ENCODE measurements at places on chromosomes 6 and 20.

DNA sequence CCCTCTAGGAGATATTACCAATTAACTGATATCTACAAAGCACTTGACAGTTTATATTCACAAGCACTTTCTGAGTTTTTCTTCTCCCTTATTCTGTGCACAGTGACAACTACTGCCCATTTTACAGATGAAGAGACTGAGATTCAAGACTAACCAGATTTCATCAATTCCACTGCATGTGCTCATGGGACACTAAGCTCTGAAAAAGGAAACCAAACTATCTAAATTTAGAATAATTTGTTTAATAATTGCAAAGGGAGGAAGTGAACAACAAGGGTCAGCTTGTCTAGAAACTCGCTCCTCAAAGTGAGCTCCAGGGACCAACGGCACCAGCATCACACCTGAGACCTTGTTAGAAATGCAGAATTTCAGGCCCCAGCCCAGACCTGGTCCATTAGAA, 50.8 kb upstream of the MYLIP start:
- DNase-seq = no peak

DNA sequence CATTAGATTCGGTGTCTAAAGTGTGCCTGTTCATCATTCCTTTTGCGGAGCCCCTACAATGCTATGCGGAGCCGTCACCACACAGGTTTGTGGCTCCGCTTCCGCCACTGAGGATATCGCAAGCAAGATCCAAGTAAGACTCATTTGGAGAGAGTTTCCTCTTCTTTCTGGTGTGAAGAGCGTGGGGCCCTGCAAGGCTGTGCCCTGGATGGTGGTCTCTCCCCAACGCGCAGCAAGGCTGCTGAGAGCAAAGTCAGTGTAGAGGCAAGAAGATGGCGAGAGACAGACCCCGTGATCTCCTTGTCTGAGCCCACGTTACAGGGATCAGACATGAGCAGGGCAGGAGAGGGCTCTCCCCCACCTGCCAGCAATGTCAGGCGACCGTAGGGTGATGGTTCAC, 96.3 kb upstream of the AFDN start:
- no peak for DNase-seq

- DNase-seq = no peak
Measured at GRCh38 chr20:50198716-50199115, 8.1 kb downstream of the CEBPB start.

GRCh38 chr6:142395768-142396231, 94.0 kb downstream of the ADGRG6 start:
- DNase-seq = no peak

DNA sequence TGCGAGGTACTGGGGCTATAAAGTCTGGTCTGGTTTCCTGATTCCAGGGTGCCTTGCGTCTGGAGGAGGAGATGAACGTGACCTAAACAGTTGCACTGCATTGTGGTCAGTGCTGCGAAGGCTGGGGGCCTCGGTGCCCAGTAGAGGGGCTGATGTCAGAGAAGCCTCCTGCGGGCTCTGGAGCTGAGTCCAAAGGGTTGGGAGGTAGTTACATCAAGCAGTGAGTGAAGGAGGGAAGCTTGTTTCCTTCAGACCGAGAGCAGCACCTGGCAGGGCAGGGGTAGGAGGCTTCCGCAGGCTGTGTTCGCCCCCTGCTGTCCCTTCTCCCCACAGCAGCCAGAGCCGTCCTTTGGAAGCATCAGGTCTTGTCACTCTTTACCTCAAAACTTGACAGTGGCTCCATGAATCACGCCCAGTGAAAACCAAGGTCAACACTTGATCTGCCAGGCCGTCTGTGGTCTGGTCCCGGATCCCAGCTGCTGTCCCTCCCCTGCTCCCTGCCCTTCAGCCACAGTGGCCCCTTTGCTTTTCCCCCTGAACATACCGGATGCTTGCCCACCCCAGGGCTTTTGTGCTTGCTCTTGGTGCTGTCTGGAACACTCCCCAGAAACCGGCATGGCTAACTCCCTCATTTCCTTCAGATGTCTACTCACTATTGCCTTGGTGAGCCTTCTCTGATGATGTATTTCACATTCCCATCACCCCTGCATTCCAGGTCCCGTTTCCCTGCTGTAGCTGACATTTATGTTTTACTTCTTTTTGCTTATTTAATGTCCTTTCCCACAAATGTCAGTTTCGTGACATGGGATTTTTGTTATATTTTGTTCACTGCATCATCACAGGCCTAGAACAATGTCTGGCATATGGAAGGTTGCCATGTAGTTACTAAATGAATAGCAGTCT, 7.0 kb downstream of the DYNLRB1 start:
- DNase-seq = peak; percentile 12

DNA sequence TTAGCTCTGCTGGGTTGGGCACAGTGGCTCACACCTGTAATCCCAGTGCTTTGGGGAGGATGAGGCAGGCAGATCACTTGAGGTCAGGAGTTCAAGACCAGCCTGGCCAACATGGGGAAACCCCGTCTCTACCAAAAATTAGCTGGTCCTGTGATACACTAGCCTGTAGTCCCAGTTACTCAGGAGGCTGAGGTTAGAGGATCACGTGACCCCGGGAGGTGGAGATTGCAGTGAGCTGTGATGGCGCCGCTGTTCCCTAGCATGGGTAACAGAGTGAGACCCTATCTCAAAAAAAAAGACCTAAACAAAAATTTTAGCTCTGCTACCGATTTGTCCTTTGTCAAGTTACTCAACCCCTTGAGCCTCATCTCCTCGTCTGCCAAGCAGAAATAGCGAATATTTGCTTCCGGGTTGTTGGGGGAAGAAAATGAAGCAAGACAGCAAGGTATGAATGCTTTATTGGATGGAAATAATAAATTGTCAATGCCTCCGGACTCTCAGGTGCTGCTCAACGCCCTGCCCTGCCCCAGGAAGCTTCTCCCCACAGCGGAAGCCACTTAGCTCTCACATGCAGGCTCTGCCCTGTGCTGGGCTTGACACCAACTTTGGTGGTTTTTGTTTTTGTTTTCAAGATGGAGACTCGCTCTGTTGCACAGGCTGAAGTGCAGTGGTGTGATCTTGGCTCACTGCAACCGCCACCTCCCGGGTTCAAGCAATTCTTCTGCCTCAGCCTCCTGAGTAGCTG, 24.9 kb upstream of the ITCH start:
- no peak for DNase-seq

DNA sequence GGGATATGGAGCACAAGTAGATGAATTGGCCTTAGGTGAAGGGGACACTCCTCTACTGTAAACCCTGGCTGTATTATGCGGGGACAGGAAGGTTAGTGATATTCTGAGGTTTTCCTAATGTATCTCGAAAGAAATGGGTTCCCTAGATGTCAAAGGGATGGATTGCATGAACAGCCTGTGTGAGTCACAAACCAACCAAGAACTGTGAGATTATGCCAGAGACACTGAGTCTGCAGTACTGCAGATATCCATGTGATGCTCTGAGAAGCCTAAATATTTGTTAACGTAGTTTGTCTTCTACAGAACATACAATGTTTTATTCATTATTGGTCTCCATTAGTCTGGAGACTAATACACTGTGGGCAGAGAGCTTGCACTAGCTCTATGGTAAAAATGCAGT, 182.2 kb downstream of the AKAP7 start:
- DNase-seq = no peak

- DNase-seq = no peak
Measured at GRCh38 chr6:148874698-148875293, 128.0 kb downstream of the UST start.

DNA sequence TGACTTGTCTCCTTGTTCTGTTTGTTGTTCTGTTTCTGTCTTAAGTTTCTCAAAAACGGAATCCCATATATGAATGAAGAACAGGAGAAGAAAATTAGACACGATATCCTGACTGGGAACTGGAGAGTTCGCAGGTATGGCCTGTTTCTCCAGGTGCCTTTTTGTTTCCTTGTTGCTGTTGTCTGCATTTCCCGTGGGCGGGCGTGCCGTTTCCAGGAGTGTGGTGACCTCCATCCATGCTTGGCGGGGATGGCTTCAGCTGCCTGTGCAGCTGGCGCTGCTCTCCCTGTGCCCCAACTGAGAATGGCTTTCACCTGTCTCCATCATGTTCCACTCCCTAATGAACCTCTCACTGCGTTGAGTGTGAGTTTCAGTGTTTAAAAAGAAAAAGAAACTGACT, 4.4 kb downstream of the PNLDC1 start:
- no peak for DNase-seq

- DNase-seq = no peak
Measured at GRCh38 chr6:37535759-37536490, 36.2 kb upstream of the CCDC167 start.

GRCh38 chr20:62321521-62321948, 18.7 kb downstream of the ADRM1 start:
- DNase-seq = no peak

GRCh38 chr6:25411316-25411950, 132.3 kb downstream of the CARMIL1 start:
- no peak for DNase-seq

GRCh38 chr6:39887692-39888450, 46.4 kb downstream of the MOCS1 start:
- DNase-seq = no peak

GRCh38 chr6:13480631-13481501, 6.5 kb downstream of the GFOD1 start:
- no peak for DNase-seq

- no peak for DNase-seq
Measured at GRCh38 chr6:39050453-39051112, 2.0 kb downstream of the GLP1R start.

DNA sequence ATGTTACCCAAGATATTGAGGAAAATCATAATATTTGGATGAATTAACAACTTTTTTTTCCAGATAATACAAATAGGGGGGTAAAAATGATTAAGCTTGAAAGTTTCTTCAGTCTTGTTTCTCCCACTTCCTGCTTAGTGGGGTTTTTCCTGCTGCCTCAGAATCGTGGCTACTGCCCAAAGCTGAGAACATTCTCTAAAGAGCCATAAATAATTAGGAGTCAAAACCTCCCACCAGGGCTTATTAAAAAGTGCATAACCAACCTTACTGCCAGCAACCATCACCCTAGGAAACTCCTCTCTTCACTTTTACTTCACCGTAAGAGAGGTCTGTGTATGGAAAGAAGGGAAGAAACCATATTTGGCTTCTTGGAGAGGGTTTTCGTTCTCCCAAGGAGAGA, 9.0 kb upstream of the LCA5 start:
- DNase-seq = no peak

GRCh38 chr6:52389626-52390360, 27.8 kb downstream of the PAQR8 start:
- peak; percentile 34 for DNase-seq

DNA sequence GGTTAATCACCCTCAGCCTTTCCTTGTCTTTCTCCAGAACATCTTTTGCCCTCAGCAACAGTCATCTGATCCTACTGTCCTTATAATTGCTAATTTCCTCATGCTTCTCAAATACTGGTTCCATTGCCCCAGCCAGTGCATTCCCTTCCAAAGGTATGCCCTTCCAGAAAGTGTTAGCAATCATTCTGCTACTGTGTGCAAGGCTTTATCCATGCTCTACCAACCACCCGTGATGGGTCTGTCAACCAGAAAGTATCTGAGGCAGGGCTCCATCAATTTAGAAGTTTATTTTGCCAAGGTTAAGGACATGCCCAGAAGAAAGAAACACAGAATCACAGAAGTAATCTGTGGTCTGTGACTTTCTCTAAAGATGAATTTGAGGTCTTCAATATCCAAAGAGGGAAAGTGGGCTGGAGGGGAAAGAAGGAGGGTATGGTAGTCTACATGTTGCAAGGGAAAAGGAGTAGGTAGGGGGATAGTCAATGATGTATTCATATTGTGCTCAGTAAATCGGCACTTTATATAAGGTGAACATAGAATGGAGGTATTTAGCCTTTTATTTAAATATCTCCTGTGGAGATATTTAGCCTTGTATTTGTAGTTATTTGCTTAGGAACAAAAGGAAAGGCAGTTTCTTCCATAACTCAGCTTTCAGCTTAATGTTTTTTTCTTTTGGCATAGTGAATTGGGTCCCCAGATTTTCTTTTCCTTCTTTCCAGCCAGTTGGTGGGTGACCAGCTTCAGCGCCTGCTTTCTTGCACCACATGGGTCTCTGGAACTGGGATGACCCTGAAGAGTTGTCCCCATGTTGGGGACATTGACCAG, 35.2 kb upstream of the PAQR8 start:
- no peak for DNase-seq

DNA sequence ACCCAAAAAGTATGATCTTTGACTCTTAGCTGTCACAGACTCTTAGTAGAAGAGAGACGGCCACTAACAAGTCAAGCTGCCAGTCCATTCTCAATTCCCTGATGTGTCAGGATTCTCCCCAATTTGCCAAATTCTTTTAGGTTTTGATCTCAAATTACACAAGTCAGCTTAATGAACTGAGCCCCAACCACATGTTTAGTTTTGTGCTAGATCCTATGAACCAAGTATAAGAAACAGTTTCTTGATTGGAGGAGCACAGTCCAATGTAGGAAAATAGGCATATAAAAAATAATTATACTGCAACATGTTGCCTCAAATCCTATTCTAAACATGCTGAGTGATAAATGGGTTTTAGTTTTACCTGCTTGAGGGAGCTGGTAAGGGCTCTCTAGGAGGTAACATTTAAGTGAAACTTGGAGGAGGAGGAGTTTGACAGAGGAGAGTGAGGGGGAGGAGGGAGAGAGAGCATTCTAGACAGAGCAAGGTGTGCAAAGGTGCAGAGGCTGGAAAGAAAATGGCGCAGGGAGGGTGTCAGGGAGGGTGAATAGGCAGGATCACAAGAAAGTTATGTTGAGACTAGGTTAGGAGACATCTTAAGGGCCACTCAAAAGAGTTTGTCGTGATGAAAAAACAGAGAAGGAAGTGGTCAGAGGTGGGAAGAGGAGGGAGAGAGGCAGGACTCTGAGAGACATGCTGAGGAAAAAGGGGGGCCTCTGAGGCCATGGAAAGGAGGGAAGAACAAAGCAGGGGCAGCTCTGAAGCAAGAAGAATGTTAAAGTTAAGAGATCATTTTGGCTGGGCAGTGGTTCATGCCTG, 22.8 kb upstream of the FAM83C start:
- peak; percentile 17 for DNase-seq

GRCh38 chr6:34102696-34103095, 43.2 kb downstream of the GRM4 start:
- no peak for DNase-seq

DNA sequence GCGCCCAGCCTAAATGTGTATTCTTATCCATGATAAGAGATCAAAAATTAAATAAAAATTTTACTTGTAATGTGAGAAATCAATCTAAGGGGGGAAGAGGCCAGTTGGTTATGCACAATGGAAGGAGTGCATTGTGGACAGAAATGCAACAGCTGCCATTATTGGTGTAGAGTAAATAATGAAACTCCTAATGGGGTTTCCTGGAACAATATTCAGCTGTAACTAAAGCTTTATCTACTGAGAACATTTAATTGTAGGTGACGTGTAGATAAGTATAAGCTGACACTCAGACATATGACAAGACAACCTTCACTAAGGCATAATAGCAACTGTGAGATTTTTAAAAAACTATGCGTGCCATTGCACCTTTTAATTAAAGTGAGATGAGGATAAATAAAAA, 71.4 kb downstream of the CEP57L1 start:
- DNase-seq = no peak

GRCh38 chr6:11341867-11342266, 109.4 kb upstream of the NEDD9 start:
- DNase-seq = peak; percentile 13

GRCh38 chr20:9323622-9324021, 190.8 kb upstream of the LAMP5 start:
- DNase-seq = no peak

- no peak for DNase-seq
Measured at GRCh38 chr6:111713811-111714210, 108.1 kb upstream of the TRAF3IP2 start.

- DNase-seq = no peak
Measured at GRCh38 chr6:48541649-48542048, 430.7 kb upstream of the PTCHD4 start.

- DNase-seq = no peak
Measured at GRCh38 chr6:28295326-28295725, 14.0 kb downstream of the PGBD1 start.

- DNase-seq = no peak
Measured at GRCh38 chr6:160583794-160584193, 80.3 kb downstream of the LPA start.

All from MV-4-11 (cell line).